IMR-90 (cell line): ENCODE measurements at places on chromosomes 3 and 15. TPM values are rescaled to one million over a fixed set of nuclear protein-coding genes. Genes with fewer than 3 reads are reported as not detected.

DNA sequence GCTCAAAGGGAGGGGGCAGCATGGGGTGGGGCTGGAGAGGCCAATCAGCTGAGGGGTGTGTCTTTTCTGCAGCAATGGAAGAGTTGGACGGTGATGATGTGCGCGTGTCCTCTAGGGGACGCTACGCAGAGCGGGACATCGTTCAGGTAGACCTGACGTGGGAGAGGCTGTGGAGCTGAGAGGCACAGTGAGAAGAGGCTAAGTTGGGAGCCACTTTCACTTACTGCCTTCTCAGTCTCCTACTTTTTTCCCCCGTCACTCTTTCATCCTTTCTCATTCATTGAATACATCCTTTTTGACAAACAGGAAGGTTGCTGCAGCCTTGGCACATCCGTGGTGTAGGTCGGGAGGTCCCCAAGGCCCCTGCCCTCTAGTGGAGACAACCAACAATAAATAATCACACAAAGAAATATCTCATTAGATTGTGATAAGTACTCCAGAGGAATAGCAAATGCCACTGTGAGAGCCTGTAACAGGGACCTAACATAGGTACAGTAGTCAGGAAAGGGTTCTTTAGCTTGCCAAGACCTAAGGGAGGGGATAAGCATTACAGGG lies 4.4 kb upstream of the BRPF1 start:
- H3K27ac ChIP-seq, result no peak overlapping the region
- DNase-seq, result no peak
- H3K4me1 ChIP-seq, result no peaks in the 10 kb centered on the region
- no peaks in the 10 kb centered on the region; the same call in 1 of the 2 replicates for H3K27me3 ChIP-seq

- peaks cover 30% of the 10 kb centered on the region for H3K27me3 ChIP-seq
- H3K36me3 ChIP-seq, result no peaks in the 10 kb centered on the region
- no peaks in the 10 kb centered on the region for H3K4me1 ChIP-seq
- no peak for DNase-seq
Measured at GRCh38 chr3:18443665-18444594, 18.8 kb upstream of the SATB1 start.

DNA sequence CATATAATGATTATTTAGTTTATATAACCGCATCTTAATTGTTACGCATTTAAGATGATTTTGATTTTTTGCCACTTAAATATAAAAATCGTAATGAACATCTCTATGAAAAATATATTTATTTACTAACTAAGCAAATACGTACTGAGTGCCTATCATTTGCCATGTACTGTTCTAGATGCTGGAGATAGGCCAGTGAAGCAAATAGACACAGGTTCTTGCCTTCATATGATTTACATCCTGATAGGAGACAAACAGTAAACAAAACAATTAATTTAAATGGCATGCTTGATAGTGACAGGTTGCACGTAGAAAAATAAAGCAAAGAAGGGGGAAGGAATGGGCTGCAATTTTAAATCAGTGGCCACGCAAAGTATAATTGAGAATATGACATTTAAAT lies 217.2 kb downstream of the KCNH8 start:
- H3K36me3 ChIP-seq, result no peaks in the 10 kb centered on the region
- no peaks in the 10 kb centered on the region for H3K4me1 ChIP-seq
- no peak overlapping the region for H3K4me3 ChIP-seq

GRCh38 chr15:88835119-88835518 lies 31.9 kb downstream of the ACAN start:
- H3K4me1 ChIP-seq, result peaks cover 5% of the 10 kb centered on the region; the same call in 1 of the 2 replicates
- DNase-seq, result peak; percentile 10
- H3K27me3 ChIP-seq, result no peaks in the 10 kb centered on the region; the same call in 1 of the 2 replicates
- H3K36me3 ChIP-seq, result no peaks in the 10 kb centered on the region

GRCh38 chr3:37237252-37237651 lies 62.9 kb upstream of the LRRFIP2 start:
- H3K4me3 ChIP-seq, result no peak overlapping the region
- no peaks in the 10 kb centered on the region for H3K36me3 ChIP-seq
- H3K27ac ChIP-seq, result no peak overlapping the region
- peak; percentile 55 for DNase-seq
- no peaks in the 10 kb centered on the region for H3K27me3 ChIP-seq

OR5K2 gene
- not detected in 2 replicates for total RNA-seq
